Activated CD4-positive, alpha-beta T cell treated with anti-CD3 and anti-CD28 coated beads, Interleukin-2, Interleukin-4, amounts not matched to agents 100 ng/mL and 50 ng/mL, durations not matched to agents 16 hours and 8 hours (primary cell): ENCODE measurements at places on chromosomes 5 and 9.

DNA sequence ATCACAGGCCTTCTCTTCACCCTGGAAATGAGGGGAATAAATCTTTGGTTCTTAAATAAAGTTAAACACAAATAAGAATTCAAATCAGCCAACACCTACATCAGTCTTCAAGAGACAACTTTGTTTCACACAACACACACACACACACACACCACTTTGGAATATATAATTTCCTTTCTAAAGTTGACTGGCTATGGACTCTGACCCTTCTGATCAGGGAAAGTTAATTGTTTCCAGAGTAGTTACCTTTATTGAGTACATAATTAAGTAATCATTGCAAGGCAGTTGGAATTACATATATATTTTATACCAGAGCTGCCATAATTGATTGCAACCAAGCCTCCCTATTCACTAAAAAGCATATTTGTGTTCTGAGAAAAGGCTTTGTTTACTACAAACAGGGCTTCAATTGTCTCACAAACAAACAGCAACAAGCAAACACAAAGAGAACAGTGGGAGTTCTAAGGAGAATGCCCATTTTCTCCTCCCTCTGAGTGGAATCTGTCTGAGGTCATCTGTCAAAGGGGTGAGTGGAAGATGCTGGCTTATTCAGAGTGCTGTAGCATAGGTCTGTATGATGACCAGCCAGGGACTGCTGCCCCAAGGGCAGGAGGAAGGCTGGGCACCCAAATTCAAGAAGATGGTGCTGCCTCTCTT lies 136.6 kb downstream of the SEMA6A start:
- DNase-seq, result no peak

DNA sequence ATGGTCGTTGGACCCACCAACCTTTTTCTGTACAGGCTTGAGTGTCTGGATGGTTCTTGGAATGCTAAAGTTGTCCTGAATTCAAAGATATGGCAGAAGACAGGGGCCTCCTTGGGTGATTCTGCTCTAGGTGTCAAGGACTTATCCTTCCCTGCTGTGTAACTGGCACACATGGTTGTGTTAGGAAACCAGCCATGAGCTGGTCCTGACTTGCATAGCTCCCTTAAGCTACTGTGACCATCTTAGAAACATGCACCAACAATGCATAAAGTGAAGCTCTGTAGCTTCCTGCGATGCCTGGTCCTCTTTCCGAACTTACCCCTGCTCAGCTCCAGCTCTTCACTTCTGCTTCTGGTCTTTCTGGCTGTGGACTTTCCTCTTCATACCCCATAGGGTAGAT lies 224.6 kb downstream of the TLE4 start:
- DNase-seq, result no peak

- DNase-seq, result no peak
Observed at GRCh38 chr9:1173993-1174392, 123.8 kb downstream of the DMRT2 start.

DNA sequence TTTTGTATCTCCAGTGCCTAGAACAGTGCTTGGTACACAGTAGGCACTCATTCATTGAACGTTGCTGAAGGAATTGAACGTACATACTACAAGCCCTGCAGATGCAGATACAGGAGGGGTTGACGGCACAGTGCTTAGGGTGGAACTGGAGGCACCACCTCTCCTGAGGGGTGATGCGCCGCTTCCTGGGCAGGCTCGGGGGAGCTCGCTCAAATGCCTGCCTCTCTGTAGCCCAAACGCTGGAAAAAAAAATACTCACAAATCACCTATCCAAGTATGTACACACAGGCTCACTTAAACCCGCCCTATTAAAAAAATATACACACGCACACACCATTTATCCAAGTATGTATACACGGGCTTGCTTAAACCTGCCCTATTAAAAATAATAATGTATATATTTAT lies 536 bp upstream of the COMMD10 start:
- DNase-seq, result peak; percentile 25

- DNase-seq, result no peak
Observed at GRCh38 chr5:149916334-149917072, 28.1 kb downstream of the PDE6A start.

DNA sequence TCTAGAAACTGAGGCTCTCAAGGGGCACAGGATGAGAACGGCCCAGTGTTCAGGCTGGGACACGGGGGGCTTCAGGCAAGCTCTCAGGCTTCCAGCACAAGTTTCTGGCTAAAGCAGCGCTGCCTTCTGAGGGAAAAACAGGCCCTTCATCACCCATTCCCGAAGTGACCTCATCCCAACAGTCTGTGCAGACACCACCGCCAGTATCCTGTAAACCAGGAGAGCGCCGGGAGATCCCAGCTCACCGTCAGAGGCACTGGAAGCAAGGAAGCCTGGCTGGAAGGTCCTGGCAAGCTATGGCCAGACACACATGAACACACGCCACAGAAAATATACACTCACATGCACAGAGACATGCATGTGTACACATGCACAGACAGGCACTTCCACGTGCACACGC lies 8.8 kb downstream of the SLC12A7 start:
- DNase-seq, result no peak
